Stimulated activated CD4-positive, alpha-beta T cell treated with anti-CD3 and anti-CD28 coated beads, Interleukin-1b, Interleukin-23, amount 100 ng/mL, for 48 hours (primary cell): ENCODE measurements at places on chromosomes 4 and X.
A peak's percentile ranks its signal among the peaks of the same experiment; 100 is the strongest.

DNA sequence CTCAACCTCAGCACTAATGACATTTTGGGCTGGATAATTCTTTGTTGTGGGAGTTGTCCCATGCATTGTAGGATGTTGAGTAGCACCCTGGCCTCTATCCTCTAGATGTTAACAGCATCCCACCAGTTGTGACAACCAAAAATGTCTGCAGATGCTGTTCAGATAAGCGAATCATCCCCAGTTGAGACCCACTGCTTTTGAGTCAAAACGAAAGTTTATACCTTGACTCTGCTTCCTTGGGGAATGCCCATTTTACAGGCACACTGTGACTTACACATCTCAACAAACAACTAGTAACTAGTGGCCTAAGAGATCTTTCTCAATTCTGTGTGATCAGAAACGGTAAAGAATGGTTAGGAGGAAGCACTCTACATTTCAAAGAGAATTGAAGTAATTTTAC lies 37.0 kb downstream of the SEPSECS start:
- peak; percentile 13 for DNase-seq

DNA sequence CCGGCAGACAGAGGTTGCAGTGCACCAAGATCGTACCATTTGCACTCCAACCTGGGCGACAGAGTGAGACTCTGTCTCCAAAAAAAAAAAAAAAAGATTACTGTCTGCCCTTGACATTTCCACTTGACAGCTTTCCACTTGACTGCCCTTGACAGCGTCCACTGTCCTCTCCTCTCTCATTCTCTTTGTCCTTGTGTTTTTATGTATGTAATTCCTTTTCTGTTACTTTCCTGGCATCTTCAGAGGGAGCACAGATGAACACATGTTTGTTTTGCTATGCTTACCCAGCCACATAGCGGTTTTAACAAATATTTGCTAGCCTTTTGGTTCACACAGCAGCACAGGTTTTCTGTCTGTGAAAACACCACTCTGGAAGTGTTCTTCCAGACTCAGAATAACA lies 26.2 kb downstream of the SYAP1 start:
- no peak for DNase-seq

DNA sequence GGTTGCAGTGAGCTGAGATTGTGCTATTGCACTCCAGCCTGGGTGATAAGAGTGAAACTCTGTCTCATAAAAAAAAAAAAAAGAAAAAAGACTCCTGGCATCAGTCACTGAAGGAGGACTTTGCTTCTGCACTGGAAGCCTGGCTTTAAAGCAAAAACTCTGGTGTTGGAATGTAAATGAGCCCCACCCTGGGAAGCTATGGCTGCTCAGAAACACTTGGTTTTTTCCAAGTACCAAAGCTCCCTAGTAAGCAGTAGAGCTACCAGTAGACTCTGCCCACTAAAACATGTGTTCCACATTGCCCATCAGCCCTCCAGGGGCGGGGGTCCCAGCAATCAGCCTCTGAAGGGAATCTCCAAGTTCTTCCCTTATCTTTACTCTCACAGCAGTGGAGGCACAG lies 154.4 kb downstream of the SHROOM3 start:
- DNase-seq, result no peak

GRCh38 chr4:180203349-180203748 lies 2039.9 kb upstream of the TENM3 start:
- no peak for DNase-seq

DNA sequence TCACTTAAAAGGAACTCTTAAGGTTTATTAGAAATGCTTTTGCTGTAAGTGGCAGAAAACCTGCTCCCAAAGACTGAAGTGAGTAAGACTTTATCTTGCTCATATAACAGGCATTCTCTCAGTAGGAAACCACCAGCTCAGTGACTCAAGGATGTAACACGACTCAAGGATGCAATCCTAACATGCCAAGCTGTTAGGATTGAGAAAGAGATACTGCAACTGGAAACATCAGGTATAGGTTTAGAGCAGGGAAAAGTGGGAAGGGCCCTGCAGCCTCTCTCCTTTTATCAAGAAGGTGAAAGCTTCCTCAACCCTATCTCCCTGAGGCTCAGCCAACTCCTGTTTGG lies 11.9 kb upstream of the SLC9A7 start:
- no peak for DNase-seq

DNA sequence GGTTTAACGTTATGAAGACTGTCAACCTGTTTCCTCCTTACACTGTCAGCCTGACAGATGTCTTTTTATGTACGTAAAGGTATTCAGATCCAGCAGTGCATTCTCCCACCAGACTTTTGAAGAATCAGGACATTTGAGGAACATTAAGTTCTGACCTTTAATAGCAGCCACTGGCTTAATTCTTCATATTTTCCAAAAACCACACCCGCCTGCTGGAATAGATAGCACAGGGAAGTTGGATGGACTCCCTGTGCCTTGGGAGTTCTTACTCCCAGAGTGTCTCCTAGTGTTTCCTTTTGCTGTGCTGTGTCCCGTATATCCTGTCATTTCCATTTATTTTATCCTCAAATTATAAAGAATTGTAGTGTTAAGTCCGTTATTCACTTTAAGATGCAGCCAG lies 94.5 kb downstream of the AFF1 start:
- no peak for DNase-seq

DNA sequence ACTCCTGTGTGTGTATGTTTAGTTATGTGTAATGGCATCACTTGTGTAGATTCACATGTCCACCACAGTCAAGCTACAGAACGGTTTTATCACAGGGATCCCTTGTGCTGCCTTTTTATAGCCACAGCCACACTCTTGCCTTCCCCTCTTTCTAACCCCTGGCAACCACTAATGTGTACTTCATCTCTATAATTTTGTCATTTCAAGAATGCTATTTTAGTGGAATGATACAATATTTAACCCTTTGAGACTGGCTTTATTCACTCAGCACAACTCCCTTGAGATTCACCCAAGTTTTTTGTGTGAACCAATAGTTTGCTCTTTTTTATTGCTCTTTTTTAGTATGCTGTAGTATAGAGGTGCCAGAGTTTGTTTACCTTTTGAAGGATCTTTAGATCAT lies 112.1 kb downstream of the CDKL5 start:
- DNase-seq, result no peak

- DNase-seq, result no peak
Measured at GRCh38 chrX:125003746-125004446, 315.8 kb upstream of the TEX13C start.

GRCh38 chr4:48129307-48130014 lies 4.6 kb downstream of the TXK start:
- DNase-seq, result peak; percentile 49

- no peak for DNase-seq
Measured at GRCh38 chr4:11440481-11441193, 11.9 kb upstream of the HS3ST1 start.

GRCh38 chrX:44953734-44954502 lies 80.9 kb downstream of the KDM6A start:
- DNase-seq, result no peak

DNA sequence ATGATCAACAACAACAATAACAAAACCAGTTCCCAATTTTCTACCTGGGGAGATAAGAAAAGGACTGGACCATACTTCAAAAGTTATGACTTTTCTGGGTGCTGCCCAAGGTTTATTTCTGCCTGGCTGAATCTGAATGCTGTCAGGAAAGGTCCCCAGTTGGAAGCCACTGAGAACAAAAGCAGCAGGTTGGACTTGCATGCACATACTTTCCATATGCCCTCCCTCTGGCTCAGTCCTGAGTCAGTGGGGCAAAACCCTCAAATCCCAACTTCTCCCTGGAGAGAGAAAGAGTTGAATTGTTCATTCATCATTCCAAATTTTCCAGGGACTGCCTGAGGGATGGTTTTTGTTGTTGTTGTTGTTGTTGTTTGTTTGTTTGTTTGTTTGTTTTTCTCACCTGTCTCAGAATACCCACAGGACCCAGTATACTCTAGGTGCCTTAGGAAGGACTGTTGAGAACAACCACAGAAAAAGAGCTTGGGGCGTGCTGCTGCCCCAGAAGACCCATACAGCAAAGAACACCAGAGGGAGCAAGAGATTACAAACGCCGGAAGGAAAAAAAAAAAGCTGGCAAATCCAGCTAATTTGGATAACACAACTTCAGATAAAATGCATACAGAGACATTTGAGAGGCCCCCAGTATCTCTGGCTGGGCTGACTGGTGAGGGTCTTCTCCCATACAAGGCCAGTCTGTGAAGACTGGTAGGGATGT lies 138.9 kb upstream of the INPP4B start:
- DNase-seq, result no peak

DNA sequence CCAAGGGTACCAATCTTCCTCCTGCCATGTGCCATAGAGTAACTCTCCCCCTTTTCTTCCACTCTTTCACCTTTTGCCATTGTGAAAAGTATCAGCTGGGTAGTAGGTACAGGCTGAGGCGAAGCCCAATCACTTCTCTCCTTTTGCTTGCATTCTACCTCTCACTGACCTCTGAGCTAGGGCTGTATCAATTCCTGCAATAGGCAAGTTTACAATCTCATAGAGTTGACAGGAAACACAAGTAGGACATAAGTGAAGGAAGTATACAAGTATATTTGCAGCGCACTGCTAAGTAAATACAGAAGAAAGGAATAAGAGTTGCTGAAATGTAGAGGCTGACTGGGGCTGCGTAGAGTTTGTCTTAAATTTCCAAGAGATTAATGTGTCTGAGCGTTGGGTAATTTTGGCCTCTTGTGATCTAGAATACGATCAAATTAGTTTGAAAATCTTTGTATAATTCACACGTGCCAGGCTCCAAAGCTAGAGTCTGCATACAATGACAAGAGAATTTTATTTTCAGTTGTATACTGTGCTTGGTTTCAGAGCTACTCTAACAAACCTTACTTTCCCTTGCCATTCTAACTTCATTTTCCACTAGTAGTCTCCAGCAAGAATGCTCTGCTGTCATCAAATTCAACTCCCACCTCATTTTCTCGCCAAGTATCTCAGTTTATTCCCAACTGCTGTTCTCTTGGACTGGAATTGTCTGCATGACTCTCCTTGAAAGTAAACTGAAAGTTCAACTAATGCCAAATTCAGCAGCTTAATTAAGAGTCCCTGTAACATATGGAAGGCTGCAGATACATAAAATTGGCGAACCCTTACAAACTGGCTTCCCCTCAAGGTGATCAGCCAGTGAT lies 90.3 kb downstream of the ATP11C start:
- DNase-seq, result no peak

GRCh38 chrX:132837126-132837525 lies 121.3 kb downstream of the HS6ST2 start:
- no peak for DNase-seq

DNA sequence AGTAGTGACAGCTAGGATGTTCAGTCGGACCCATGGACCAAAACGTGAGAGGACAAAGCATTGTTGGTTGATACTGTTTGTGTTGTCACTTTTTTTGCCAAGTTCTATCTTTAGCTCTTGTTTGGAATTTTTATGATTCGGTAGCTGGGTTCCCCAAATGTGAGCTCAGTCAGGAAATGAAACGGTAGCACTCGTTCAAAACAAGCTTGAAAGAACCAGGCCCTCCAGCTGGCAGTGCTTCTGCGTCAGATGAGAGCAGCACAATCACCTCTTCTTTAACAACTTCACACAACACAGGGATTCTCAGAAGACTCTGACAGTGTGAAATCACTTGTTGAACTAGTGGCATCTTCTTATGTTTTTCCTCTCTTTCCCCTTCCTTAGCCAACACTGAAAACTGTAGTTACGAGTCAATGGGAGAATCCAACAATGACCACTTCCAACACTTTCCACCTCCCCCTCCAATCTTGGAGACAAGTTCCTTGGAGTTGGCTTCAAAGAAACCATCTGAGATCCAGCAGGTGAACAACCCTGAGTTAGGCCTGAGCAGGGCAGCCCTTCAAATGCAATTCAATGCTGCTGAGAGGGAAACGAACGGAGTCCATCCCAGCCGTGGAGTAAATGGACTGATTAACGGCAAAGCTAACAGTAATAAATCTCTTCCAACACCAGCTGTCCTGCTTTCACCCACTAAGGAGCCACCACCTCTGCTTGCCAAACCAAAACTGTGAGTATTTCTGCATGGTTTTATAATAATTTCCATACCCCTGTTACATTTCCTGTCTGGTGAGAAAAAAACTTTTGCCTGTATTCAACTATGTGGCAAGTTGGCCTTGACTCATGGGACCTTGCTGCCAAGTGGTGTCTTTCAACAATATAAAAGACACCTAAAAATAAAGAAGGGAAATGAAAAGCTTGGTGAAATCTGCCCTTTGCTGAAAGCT lies 214.6 kb downstream of the PALLD start:
- no peak for DNase-seq

DNA sequence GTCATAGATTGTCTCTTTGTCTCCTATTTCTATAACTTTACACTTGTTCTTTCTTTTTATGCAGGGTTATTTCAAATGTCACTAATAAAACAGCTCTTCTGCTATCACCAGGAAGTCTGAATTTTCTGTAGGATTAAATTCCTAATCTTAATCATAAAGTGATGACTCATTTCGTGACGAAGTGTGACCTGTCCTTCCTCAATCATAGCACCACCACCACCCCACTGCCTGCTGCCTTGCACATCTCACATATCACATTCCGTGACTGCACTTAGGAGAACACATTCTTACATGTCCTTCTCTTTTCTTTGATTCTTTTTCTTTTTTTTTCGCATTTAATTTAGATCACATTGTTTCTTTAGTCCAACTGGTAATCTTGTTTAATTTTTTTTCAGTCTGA lies 57.7 kb upstream of the UGT2B7 start:
- no peak for DNase-seq

DNA sequence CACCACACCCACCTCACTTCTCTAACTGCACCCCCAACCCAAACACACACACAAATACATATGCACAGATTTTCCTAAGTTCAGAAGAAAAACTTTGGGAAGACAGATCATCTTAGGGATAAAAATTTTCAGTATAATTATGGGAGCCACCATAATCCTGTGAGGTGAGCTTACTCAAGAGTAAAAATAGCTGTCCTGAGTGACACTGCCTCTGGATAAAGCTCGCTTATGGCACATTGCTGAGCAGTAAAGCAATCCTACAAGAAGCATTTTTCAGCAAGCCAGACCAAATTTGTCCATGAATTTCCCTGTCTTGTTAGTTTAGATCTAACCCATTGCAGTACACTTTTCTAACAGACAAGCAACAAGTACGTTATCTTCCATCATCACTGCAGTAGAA lies 83.8 kb downstream of the INPP4B start:
- DNase-seq, result no peak

DNA sequence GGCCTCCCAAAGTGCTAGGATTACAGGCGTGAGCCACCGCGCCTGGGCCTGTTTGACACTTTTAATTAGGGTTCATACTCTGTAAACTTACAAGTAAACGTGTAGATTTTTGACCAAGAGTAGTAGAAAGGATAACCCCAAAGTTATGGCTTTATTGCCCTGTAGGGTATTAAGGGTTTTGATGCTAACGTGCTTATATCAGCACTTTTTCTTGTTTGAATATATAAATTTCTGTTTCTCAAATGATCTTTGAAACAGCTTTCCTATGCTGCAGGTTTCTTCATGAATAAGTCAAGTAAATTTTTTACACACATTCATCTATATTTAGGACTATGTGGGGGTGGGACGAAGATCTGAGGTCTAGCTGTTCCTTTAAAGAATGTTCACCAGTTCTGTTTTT lies 29.3 kb upstream of the REPS2 start:
- no peak for DNase-seq

GRCh38 chr4:75432683-75433082 lies 81.5 kb downstream of the RCHY1 start:
- DNase-seq, result no peak
